ENCODE measurements at places on chromosomes 2 and 18. TPM values are rescaled to one million over a fixed set of nuclear protein-coding genes. Genes with fewer than 3 reads are reported as not detected.

FZD7 gene
- not detected for polyA plus RNA-seq

GRCh38 chr2:233081232-233081730 is 21.1 kb downstream of the INPP5D start:
- DNase-seq = peak; percentile 47

DNA sequence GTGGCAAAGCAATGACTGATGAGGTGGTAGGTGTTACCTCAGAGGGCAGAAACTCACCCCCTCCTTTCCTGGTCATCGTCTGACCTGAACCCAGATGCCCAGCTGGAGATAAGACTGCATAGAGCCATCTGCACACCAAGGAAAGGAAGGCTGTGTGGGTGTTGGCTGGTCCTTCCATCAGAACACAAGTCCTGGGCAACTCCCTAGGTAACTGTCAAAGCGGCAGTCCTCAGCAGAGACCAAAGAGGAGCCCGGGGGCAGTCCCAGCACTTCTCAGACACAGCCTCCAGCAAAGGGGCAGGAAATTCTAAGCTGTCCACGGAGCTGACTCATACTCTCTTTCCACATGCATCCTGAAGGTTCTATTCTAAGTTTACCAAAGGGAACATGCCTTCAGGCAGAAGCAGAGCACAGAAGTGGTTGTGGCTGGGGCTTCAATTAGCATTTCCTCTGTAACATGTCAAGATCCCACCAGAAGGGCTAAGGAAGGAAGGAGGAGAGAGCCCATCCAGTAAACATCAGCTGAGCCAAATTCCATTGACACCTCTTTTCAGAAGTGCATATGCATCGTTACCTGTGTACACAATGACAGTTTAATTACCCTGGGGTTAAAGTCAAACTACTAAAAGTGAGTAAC is 54.7 kb downstream of the SPRED2 start:
- no peak for DNase-seq

- DNase-seq = peak; percentile 26
These were observed 357.3 kb downstream of the ZEB2 start for GRCh38 chr2:144162652-144163051.

GRCh38 chr2:46135228-46135855 is 161.9 kb upstream of the EPAS1 start:
- DNase-seq = no peak

GRCh38 chr2:18482666-18483065 is 77.8 kb downstream of the RDH14 start:
- no peak for DNase-seq

SERPINB13 gene
- polyA plus RNA-seq = not detected

GRCh38 chr2:143582046-143582747 is 453.0 kb downstream of the ARHGAP15 start:
- no peak for DNase-seq

TMEFF2 gene
- not detected for polyA plus RNA-seq

- peak; percentile 70 for DNase-seq
These were observed 41.1 kb downstream of the LDAH start for GRCh38 chr2:20781656-20782265.

GRCh38 chr2:225582355-225583116 is 183.0 kb downstream of the NYAP2 start:
- no peak for DNase-seq

DNA sequence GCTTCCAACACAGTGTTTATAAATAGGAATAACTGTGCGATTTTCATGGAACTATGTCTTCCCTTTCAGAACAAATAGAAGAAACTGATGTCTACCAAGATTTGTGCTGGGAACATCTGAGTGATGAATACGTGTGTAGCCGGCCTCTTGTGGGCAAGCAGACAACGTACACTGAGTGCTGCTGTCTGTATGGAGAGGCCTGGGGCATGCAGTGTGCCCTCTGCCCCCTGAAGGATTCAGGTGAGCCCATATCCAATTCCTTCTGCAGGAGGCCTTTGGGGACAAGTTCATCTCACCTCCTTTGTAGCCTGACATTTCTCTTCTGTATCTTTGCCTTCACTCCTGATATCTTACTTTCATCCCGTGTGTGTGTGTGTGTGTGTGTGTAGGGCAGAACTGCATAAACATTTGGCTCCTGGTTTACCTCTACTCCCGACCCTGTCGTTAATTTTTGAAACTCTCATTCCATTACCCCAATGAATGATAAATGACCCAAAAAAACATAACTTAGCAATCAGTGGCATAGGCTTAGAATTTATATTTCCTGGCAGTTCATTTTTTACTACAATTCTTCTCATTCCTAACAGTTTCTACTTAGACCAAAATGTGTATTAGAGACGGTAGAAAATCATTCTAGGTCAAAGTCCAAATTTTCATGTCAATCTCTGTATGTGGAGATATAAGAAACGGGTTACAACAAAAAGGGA is 111.0 kb upstream of the RASGRP3 start:
- no peak for DNase-seq

DNA sequence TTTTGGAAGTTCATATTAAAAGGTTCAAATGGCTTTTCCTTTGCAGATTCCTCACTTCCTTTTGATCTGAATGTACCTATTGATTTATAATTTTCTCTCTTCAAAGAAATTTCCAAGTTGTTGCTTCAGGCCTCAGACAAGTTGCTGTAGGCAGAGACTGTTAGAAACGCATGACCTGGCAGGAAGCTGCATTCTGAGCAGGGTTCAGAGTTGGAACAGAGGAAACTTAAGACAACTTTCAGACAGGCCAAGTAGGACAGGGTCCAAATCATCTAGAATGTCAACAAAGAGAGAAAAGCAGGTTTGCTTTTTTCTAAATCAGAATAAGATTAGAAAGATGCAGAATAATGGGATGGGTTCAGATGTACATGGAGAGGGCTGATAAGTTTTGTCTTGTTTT is 416.3 kb downstream of the LRP1B start:
- no peak for DNase-seq

MBD5 gene
- polyA plus RNA-seq = 13.1 TPM

DNA sequence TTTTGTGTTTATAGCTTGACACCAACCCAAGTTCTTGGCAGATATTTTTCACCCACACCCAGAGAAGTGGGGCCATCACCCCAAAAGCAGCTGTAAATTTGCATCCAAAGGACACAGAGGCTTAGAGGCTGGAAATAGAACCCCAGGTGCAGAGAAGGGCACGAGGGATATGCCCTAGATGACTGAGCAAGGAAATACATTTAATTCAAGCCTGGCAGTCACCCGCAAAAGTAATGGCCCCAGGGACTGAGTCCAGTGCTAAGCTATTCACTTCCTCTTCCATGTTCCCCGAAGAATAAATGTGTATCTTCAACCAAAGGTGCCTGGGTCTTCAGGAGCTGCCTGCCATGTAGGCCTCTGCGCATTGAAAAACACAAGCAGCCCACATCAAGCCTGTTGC is 14.0 kb upstream of the REG3G start:
- DNase-seq = no peak

RNF138 gene
- 62.1 TPM for polyA plus RNA-seq

- DNase-seq = no peak
These were observed 351.7 kb downstream of the RAD51AP2 start for GRCh38 chr2:17166506-17166905.

- DNase-seq = no peak
These were observed 207.5 kb upstream of the FOSL2 start for GRCh38 chr2:28185153-28185552.

PAX3 gene
- not detected for polyA plus RNA-seq

GRCh38 chr2:216023055-216023648 is 9.8 kb upstream of the MREG start:
- DNase-seq = peak; percentile 30

RHOB gene
- 1.1 TPM for polyA plus RNA-seq

GRCh38 chr2:229715895-229716507 is 1.6 kb upstream of the DNER start:
- no peak for DNase-seq

GYPC gene
- 186 TPM for polyA plus RNA-seq

- DNase-seq = no peak
These were observed 13.5 kb downstream of the LMAN1 start for GRCh38 chr18:59345556-59345955.

DNA sequence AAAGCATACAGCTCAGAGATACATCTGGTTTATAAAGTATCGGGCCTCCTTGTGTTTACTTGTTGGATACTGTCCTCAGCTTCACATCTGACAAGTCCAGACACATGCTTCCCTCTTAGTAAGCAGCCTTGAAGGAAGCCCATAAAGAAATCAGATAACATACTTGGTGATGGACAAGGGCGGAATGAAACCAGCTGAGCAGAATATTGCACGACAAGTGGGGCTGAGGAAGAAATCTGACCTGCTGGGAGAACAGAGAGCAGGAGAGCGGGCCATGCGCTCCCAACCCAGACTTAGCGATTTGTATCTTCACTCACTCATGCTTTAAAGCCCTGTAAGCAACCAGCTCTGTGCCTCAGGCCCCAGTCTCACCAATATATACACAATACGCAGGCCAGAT is 208.4 kb downstream of the CDH20 start:
- DNase-seq = no peak

GRCh38 chr2:46097714-46098480 is 199.3 kb upstream of the EPAS1 start:
- DNase-seq = no peak

DNA sequence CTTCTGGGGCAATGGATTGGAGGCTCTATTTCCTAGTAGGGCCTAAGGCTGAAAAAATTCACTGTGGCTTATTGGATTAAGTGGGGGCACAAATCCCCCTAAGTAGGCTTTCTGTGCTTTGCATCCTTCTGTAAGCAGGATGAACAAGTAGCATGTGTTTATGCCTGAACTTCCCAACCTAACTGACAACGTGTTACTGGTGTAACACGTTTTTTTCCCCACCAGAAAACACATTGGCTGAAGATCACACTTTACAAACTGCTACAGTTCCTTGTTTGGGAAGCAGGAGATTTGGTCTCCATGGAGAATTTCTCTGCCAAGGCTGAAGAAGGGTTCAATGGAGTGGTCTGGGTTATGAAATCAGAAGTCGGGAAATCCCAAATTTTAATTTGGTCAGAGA is 7.2 kb upstream of the ITGA6 start:
- no peak for DNase-seq

C2orf66 gene
- polyA plus RNA-seq = not detected

MAP3K19 gene
- not detected for polyA plus RNA-seq

GPR55 gene
- polyA plus RNA-seq = 4.5 TPM

DNA sequence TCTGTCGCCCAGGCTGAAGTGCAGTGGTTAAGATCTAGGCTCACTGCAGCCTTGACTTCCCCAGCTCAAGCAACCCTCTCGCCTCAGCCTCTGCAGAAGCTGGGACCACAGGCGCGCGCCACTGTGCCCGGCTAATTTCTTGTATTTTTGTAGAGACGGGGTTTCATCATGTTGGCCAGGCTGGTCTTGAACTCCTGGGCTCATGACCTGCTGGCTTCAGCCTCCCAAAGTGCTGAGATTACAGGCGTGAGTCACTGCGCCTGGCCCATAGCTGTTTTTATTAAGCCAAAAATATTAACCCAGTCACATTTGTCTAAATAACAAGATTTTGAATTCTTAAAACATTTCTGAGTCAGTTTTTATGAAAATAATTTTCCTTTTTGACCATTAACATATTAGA is 6.3 kb upstream of the SFT2D3 start:
- no peak for DNase-seq

- no peak for DNase-seq
These were observed 1.0 kb downstream of the SPHKAP start for GRCh38 chr2:228180181-228181097.

CKAP2L gene
- 0.56 TPM for polyA plus RNA-seq

ADRA2B gene
- not detected for polyA plus RNA-seq

CYP27C1 gene
- not detected for polyA plus RNA-seq

GRCh38 chr2:232530626-232531260 is 4.8 kb downstream of the CHRND start:
- no peak for DNase-seq

DNA sequence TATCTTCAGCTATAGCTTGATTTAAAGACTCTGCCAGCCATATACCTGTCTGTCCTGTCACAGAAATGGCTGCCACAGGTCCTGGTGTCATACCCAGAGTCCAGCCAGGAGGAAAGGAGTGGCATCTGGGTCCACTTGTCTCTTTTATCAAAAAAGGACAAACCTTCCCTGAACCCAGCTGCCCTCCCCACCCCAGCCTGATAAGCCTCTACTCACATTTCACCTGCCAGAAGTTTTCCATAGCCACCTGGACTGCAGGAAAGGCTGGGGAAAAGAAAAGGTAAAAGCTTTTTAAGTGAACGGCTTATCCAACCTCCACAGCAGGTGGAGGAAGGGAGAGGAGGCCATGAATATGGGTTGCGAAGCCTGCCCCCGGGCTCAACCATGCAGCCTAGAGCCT is 32.8 kb downstream of the TMEM163 start:
- DNase-seq = no peak

- DNase-seq = no peak
These were observed 21.0 kb upstream of the SLC38A11 start for GRCh38 chr2:164976301-164976700.

GPR75 gene
- not detected for polyA plus RNA-seq

GRCh38 chr2:105797298-105797819 is 52.6 kb downstream of the NCK2 start:
- DNase-seq = peak; percentile 54

DNA sequence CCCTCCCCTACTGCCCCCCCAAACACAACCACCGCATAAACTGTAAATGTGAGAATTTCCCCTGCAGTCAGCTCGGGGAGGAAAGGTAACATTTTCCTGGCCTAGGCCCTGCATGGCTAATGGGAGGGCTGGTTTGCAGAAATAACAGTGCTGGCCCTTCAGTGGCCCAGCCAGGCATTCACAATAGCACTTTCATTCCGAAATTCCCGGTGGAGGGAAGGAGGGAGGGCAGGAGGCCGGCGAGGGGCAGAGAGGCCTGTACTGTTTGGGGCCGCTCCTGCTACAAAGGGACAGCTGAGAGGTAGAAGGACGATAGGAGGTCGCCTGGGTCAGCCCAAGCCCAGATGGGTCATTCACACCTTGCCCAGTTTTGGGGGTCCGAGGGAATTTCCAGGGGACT is 11.3 kb downstream of the CYP26B1 start:
- no peak for DNase-seq

SLC23A3 gene
- not detected for polyA plus RNA-seq

KCNG3 gene
- not detected for polyA plus RNA-seq

- no peak for DNase-seq
These were observed 118.4 kb downstream of the SH3BP4 start for GRCh38 chr2:235070063-235070706.

DNA sequence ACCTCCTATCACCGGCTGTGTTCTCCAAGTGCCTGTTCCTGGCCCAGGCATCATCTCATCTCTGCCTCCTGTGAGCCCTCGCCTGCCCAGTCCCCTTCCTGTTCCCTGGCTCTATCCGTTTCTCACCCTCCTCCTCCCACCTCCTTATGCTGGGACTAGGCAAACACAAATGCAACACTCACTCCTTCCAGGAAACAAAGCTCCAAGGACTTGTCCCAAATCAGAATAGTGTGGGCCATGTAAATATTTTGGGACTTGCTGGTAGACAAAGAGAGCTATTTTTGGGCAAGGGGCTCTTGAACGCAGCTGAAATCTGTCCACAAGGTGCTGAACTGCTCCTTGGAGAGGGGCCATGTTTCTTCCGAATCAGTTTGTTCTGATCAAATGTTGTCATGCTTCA is 25.3 kb downstream of the MBP start:
- DNase-seq = no peak
